ENCODE measurements at places on chromosomes 2 and 18.

- DNase-seq = no peak
These were observed 34.2 kb downstream of the GRHL1 start for GRCh38 chr2:9985531-9986328.

GRCh38 chr2:105375001-105375561 lies 23.8 kb downstream of the FHL2 start:
- DNase-seq = no peak

- no peak for DNase-seq
These were observed 29.5 kb downstream of the RAB31 start for GRCh38 chr18:9737472-9738121.

DNA sequence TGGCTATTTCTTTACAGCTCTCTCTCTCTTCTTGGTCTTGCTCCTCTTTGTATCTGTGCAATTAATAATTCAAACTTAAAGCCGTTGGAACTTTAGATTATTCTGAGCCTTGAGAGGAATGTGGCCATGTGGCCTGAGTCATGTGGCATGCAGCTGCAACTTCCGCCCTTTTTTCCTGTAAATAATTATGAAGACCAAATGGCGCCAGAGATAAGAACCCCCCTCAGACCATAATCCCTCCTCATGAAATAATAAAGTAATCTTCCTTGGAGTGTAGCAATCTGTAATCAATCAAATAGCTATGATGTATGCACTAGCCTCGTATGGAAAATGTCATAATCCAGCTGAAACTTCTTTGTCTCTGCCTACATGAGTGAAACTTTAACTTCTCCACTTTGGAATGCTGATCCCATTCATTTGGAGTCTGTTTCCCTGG lies 13.5 kb upstream of the TWSG1 start:
- no peak for DNase-seq

- DNase-seq = no peak
These were observed 43.9 kb downstream of the BOLA3 start for GRCh38 chr2:74103763-74104162.

DNA sequence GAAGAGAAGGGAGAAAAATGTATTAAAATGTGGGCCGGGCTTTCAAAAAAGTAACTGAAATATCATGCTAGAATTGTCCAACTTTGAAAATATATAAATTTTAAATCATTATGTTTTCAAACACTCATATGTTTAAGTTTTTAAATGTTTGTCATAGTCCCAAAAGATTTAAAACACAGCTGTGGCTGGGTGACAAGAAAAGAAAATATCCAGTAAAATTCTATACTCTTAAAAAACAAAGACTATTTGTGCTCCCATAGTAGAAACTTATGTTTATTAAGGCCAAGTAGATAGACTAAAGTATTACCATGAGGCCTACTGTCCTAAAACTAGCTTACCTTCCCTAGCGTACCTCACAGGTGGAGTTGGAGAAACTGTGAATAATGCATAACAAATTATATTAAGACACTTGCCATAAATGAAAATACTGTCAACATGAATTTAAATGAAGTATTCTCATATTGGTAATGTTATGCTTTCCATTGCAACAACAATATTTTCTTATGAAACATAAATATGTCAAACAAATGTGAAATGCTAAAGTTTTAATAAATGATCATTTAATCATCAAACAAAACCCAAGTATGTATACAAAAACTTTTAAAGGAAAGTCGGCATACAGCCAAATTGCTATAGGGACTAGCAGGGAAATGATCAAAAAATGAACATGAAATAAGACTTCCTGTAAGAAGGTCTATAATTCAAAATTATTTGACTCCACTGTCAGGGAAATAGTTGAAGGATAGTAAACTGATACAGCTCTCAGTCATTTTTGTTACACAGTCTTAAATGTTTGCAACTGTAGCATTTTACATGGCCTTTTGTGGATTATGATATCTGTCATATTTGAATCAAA lies 13.4 kb downstream of the MEIS1 start:
- no peak for DNase-seq

- no peak for DNase-seq
These were observed 397.6 kb upstream of the MYT1L start for GRCh38 chr2:2728635-2729034.
